ENCODE measurements at places on chromosomes 2 and 18. TPM values are rescaled to one million over a fixed set of nuclear protein-coding genes. Genes with fewer than 3 reads are reported as not detected.

Gene PLEK
- total RNA-seq: 5.3 TPM

Gene ESPNL
- not detected for total RNA-seq

- H3K36me3 ChIP-seq: no peaks in the 10 kb centered on the region
- H3K4me3 ChIP-seq: no peak overlapping the region
- no peaks in the 10 kb centered on the region for H3K4me1 ChIP-seq
- no peak for DNase-seq
These were observed 200.0 kb upstream of the NCKAP5 start for GRCh38 chr2:133768256-133768655.

GRCh38 chr2:233434666-233435330, 80.5 kb downstream of the DGKD start:
- H3K36me3 ChIP-seq: peaks cover 56% of the 10 kb centered on the region
- H3K27me3 ChIP-seq: no peaks in the 10 kb centered on the region
- no peak for DNase-seq
- no peak overlapping the region for H3K4me3 ChIP-seq
- H3K4me1 ChIP-seq: peaks cover under 1% of the 10 kb centered on the region
- H3K27ac ChIP-seq: no peak overlapping the region

DNA sequence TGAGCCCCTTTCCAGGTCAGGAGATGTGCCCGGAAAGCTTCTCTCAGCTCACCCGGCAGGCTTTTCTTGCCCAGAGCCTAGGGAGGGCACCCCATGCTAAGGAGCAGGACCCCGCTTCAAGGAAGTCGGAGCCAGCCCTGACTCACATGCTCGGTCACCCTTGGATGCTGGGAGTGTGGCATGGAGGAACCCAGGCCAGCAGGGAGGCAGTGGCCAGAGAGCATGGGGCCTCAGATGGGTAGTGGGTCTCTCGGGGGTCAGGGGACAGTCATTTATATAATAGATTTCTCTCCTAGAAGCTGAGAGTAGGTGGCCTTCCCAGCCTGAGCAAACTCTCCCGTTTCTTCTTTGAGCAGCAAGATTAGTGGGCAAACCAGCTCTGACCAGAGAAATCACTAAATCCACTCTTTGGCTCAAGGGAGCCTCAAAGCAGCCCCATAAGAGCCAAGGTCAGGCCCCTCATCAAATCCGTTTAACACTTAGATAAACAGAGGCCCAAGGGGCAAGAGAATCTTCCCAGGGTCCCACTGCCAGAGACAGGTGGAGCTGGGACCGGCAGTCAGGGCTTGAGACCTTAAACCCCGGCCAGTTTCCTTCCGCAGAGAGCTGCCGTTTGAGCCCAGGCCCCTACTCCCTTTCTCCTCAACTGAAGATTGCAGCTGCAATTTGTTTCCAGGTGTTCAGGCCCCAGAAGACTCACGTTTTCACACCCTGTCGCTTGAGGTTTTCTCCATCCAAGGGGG, 113.1 kb downstream of the CYP26B1 start:
- no peak overlapping the region for H3K27ac ChIP-seq
- no peaks in the 10 kb centered on the region for H3K27me3 ChIP-seq
- H3K4me1 ChIP-seq: no peaks in the 10 kb centered on the region

Gene NEURL3
- total RNA-seq: not detected

DNA sequence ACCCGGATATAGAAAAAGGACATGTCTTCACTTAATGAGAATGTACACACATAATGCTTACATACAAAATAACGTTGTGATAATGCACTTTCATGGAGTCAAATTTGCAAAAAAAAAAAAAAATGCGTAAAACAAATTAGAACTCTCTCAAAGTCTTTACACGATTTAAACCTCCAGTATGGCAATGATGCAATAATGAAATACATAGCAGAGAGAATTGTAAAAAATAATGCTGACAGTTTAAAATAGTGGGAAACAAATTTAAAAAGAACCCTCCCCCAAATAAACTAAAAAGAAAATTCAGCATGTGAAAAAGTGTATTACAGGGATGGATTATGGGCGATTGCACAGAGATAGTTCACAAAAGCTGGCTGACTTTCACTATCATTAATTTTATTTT, 46.6 kb upstream of the FHL2 start:
- no peaks in the 10 kb centered on the region for H3K27me3 ChIP-seq
- no peaks in the 10 kb centered on the region for H3K36me3 ChIP-seq
- H3K4me3 ChIP-seq: no peak overlapping the region
- no peak for DNase-seq
- no peaks in the 10 kb centered on the region for H3K4me1 ChIP-seq

Gene MTX2
- 5.0 TPM for total RNA-seq

- H3K36me3 ChIP-seq: peaks cover 15% of the 10 kb centered on the region
- no peaks in the 10 kb centered on the region for H3K27me3 ChIP-seq
- no peak for DNase-seq
- H3K4me3 ChIP-seq: no peak overlapping the region
- H3K4me1 ChIP-seq: peaks cover 81% of the 10 kb centered on the region
- peak overlapping the region; percentile 81 for H3K27ac ChIP-seq
These were observed 43.2 kb downstream of the LPIN2 start for GRCh38 chr18:2969695-2970094.

Data from CD4-positive, alpha-beta T cell (primary cell).